ENCODE measurements at places on chromosomes 16 and 17.

DNA sequence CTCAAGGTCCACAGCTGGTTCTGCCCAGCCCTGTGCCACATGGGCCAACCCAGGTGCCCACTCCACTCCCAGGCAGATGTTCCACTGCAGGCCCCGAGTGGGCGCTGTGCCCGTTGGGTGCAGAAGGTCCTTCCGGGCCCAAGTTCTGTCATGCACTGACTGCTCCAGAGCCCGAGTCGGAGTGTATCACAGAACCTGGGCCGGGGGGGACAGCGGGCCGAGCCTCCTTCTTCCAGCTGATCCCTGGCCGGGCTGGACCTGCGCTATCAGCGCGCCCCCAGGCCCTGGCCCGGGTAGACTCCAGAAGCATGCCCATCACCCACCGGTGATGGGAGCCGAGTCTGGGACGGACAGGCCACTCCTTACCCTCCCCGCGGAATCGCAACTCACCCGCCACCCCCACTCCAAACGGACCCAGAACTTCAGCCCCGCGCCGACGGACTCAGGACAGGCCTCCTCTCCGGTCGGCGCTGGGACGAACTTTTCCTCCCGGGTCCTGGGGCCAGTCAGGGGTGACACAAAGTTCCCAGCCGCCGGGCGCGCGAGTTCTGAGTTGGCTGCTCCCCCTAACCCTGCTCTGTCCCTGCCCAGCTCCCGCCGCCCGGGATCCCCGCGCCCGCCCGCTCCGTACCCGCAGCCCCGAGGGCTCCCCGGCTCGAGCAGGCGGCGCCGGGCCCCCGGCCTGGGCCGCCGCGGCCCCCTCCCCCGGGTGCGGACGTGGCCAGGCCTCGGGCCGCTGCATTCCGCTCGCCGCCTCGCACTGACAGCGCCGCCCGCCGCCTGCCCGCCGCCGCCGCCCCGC is at the start of gene COPZ2:
TSS of gene COPZ2 (minus strand) at position 762 of the 802 bp plus-strand sequence. CDS start at position 742, 20 bp downstream.
- DNase-seq = peak; percentile 23

- no peak for DNase-seq
Observed at GRCh38 chr17:2937331-2938003, 125.9 kb downstream of the OR1D5 start.

GRCh38 chr17:75645889-75646637 is 12.8 kb downstream of the SMIM5 start:
- DNase-seq = no peak

GRCh38 chr16:48054881-48055601 is 100.8 kb downstream of the ABCC12 start:
- DNase-seq = no peak

DNA sequence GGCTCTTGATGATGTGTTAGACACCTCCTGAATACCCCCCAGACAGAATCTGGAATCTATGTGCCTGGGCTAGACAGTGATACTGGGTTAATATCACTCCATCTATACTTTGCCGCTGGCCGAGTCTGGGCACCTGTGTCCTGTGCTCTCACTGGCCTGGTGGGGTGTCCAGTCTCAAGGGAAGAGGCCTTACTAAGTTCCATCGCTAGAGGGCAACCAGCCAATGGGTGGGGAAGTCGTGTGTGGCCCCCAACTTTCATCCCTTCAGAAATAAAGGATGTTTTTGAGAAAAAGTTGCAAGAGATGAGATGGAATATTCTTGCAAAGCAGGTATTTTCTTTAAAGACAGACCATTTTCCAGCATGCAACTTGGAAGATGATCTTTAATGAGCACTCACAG is 1.6 kb upstream of the GLP2R start:
- no peak for DNase-seq

GRCh38 chr17:33647956-33648355 is 354.9 kb upstream of the ASIC2 start:
- DNase-seq = no peak

GRCh38 chr17:75878174-75878998 is at the start of gene TRIM47:
Gene TRIM47 (minus strand): TSS chr17:75878581. CDS start chr17:75878548, 33 bp downstream.
- no peak for DNase-seq

DNA sequence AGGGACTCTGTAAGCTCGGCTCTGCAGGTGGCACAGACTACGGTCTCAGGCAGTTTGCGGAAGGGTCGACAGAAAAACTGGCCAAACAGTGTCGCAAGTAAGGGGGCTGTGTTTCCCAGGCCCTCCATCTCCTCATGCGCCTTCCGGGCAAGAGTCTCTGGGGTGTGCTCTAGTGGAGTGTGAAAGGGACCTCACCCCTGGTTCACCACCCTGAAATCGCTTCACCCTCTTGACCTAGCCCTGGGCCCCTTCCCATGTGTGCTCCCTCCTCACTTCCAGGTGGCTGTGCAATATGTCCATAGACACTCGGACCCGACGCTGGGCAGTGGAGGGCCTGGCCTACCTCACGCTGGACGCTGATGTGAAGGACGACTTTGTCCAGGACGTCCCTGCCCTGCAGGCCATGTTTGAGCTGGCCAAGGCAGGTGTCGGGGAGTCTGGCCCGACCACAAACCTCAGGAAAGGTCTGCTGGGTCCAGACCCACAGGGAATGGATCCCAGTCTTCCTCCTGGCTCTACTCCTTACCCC is 22.3 kb downstream of the UNC45B start:
- DNase-seq = no peak

GRCh38 chr17:40611840-40612474 is 35.7 kb downstream of the SMARCE1 start:
- no peak for DNase-seq

GRCh38 chr17:44312396-44313104 is 4.1 kb downstream of the RUNDC3A start:
- DNase-seq = no peak

DNA sequence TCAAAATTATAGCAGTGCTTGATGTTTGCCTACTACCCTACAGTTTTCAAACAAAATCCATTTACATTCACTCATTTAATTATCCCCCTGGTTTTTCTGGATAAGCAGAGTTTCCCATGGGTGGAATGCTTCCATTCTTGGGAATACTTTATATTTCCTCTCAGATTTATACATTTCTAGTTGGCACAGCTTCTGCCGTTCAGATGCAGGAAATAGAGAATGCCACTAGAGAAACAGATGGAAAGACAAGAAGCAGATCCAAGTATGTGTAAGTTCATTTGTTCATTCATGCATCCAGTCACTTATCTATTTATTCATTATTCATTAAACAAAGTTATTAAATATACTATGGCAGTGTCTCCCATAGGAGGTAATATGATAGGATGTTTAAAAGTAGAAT is 65.0 kb upstream of the CACNG5 start:
- no peak for DNase-seq

- no peak for DNase-seq
Observed at GRCh38 chr16:82088483-82088882, 53.4 kb downstream of the HSD17B2 start.

DNA sequence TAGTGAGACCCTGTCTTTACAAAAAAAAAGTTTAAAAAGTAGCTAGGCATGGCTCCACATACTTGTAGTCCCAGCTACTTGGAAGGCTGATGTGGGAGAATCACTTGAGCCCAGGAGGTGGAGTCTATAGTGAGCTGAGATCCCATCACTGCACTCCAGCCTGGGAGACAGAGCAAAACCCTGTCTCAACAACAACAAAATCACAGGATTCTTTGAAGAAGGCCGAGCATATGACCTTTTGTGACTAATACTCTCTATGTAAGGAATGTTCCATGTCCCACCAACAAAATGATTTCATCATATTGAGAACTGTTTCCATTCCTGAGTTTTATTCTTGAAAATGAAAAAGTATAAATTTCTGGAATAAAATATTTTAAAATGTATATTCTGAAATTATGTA is 58.9 kb upstream of the EFCAB3 start:
- no peak for DNase-seq

DNA sequence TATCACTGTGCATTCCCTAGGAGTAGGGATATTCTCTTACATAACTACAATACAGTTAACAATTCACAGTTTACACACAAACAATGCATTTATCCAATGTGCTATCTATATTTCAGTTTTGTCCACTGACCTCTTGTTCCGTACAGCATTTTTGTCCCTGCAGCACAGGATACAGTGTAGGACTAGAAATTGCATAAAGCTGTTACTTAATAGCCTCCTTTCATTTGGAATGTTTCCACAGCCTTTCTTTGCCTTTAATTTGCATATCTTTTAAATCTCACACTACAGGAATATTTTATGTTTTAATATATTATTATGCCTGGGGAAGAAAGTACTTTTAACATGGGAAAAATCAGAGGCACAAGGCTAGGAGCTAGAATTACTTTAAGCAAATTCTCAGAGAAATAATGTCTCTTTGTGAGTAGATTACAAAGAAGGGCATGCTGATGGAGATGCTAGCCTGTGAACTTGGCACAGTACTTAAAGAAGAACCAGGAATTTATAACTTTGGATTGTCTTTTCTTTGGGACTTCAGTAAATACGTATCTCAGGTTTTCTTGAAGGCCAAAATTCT is 144.3 kb downstream of the ITFG1 start:
- no peak for DNase-seq

GRCh38 chr17:8785547-8786413 is 13.4 kb downstream of the MFSD6L start:
- peak; percentile 10 for DNase-seq

- DNase-seq = no peak
Observed at GRCh38 chr17:10171122-10171571, 27.3 kb downstream of the GAS7 start.

GRCh38 chr16:88453611-88454522 is 787 bp downstream of the ZFPM1 start:
- no peak for DNase-seq

DNA sequence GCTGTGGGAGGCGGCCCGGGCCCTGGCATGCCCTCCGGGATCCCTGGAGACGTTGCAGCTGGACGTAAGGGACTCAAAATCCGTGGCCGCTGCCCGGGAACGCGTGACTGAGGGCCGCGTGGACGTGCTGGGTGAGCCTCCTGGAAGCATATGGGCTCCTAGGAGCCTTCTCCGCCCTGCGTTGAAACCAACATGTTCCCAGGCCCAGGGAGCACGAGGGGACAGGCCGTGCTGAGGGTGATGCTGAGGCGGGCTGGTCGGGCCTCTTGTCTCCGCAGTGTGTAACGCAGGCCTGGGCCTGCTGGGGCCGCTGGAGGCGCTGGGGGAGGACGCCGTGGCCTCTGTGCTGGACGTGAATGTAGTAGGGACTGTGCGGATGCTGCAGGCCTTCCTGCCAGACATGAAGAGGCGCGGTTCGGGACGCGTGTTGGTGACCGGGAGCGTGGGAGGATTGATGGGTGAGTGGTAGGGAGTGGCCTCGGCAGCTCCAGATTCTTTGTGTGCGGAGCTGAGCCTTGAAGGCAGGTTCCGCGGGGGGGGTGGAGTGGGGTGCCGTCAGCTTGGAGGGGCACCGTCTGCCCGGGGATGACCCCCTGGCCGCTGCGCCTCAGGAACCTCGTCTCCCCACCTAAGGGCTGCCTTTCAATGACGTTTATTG is 567 bp downstream of the HSD17B1 start:
- no peak for DNase-seq

DNA sequence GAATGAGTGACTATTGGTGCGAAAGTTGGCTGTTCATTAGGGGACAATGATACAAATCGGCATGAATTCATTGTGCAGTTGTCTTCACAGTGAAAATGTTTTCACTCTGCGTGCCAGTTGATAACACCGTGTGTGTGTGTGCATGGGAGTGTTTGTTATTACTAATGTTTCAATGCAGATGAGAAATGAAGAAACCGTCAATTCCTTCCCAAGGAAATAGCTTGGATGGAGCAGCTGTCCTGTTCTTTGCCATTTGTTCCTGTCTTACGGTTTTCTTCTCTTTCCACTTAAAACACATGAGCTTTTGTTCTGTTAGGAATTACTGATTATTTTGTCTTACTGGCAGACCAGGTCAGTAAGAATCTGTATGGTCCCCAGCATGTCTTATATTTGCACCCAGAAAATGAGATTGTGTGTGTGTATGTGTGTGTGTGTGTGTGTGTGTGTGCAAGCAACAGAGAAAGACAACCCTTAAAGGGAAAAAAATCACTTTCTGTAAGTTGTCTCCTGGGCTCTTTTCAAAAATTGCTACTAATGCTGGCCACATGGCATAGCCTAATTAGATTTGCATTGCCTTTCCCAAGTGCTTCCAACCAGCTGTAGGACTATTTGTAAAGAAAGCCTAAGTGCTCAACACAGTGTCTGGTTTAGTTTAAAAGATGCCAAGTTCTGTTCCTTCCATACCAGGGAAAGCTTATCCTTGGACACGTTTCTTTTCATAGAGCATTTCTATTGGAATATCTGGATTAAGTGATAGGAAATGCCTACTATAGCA is 23.8 kb downstream of the SHISA9 start:
- no peak for DNase-seq

GRCh38 chr17:53818929-53819328 is 3.8 kb upstream of the KIF2B start:
- DNase-seq = no peak

DNA sequence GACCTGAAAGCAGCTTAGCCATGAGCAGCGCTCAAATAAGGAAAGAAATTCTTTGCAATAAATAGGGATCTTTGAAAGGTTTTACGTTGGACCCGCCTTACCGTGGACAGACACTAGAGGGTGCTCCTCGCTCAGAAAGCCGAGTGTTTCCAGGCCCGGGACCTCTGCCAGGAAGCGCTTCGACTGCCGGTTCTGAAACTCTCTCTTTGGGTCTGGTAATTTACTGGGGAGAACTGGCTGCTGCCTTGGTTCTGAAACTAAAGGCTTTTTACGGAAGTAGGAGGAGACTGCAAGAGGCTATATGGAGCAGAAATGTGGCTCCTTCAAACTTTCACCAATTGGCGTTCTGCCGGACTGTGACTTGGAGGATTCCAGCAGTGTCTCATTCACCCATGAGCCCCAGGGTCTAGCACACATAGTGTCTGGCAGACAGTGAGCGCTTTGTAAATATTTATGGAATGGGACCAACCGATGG is 45.6 kb upstream of the HOXB9 start:
- DNase-seq = no peak

DNA sequence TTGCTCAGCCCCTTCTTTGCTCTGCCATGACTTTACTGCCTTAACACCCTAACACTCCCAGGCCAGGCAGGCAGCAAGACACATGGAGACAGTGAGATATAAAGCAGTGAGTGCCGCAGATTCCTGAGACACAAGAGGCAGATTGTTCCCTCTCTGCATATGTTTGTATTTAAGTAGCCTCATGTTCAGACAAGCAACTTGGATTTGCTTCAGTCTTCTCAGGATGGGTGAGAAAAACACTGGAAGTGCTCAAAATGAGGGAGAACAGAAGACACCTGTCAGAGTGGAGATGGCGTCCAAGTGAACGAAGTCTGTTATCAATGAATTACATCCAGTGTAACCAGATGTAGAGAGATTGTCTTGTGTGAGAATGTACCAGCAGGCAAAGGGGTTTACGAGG is 86.8 kb downstream of the CES1 start:
- DNase-seq = no peak

- DNase-seq = no peak
Observed at GRCh38 chr16:80570106-80570478, 29.3 kb downstream of the DYNLRB2 start.

All from stimulated activated CD8-positive, alpha-beta memory T cell treated with anti-CD3 and anti-CD28 coated beads, Interleukin-7, amount 100 ng/mL, for 48 hours (primary cell).